ENCODE measurements at places on chromosomes 6 and 20.

- DNase-seq: no peak
Observed at GRCh38 chr20:38420388-38421085, 14.6 kb downstream of the SNHG17 start.

- no peak for DNase-seq
Observed at GRCh38 chr20:6180531-6180930, 57.7 kb upstream of the FERMT1 start.

- peak; percentile 19 for DNase-seq
Observed at GRCh38 chr20:62122654-62123449, 577 bp downstream of the LSM14B start.

DNA sequence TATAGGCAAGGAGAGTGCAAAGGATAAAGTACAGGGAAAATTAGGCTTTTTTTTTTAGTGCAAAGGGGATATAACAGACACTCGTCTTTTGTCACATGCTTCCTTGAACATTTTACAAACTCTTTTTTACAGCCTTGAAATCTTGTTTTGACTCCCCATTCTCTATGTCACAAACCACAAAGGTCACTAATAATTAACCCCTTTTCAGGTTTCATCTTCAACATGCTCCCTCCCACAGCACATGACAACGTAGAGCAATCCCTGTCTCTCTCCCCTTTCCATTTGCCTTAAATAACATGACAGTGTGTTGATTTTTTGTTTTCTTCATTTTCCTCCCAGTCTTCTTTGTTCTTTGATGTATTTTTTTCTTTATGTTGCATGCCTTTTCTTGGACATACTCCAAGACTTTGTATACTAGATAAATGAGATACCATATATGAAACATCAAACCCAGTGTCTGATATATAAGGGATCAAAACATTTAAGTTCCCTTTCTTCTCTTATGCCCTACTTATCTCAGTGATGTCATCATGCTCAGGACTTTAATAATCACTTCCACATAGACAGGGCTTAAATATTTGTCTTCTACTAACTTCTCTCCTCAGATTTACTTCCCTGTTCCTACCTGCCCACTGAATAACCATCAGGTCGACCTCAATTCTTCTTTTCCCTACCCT lies 378.7 kb upstream of the HSF2 start:
- DNase-seq: no peak

DNA sequence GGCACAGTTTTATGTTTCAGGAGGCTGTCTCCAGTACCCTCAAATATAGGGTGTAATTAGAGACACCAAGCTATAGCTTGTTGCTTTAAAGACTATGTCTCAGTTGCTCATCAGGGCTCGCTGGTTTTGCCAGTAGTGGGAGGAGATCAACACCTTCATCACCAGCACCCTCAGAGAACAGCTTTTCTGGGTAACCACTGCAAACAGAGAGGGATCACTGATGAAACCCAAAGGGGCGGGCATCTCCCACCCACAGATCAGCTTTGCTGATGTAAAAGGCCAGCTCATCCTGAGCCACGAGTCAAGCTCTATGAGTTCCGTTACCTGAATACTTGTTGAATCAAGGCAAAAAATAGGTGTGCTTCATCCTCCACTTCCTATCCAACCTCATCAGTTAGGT lies 187.7 kb downstream of the AIG1 start:
- no peak for DNase-seq

GRCh38 chr20:38114353-38114791 lies 50.7 kb downstream of the TGM2 start:
- DNase-seq: no peak

DNA sequence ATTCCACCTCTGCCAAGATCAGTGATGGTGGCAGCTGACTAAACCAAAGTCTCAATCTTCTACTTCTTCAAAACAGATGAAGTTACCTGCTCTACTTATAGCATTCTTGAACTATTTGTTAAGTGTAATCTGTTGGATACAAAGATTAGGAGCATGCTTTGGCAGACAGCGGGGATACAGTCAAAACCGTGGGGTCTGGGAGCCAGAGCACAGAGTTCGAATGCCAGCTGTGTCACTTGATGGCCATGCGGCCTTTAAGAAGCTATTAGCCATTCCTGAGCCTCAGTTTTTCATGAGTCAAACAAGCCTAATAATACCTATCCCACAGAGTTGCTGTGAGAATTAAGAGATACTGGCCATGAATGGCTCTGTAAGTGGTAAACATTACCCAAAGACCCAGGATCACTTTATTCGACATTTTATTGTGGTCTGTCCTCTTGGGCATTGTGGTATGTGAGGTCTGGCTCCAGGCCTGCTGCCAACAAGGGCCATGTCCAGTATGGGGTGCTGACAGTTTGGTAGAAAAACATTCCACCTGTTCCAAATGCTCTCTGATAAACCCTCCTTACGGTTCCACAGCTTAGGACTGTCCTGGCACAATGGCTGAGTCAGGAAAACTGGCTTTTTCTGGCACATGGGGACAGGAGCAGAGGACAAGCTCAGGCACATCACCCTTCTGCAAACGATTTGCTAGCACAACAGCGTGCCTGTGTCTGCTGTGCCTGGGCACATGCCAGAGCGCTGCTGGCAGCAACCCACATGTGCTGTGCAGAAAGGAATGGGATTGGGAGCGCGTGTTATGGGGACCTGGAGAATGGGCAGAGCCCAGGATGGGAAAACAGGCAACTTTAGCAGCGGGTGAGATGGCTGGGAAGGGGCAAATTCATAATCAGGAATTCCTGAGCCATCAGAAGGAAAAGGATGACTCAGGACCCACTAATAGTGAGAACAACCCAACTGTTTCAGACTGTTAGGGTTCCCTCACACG lies 15.7 kb upstream of the FAM83C start:
- no peak for DNase-seq

- no peak for DNase-seq
Observed at GRCh38 chr6:166393535-166393823, 10.7 kb upstream of the MPC1 start.

- DNase-seq: no peak
Observed at GRCh38 chr6:89415185-89415584, 3.1 kb upstream of the RRAGD start.
